ENCODE measurements at places on chromosomes 7 and 10.

- DNase-seq: peak; percentile 8
Observed at GRCh38 chr10:13707156-13707881, 120.6 kb downstream of the PRPF18 start.

GRCh38 chr7:95295397-95295796 lies 28.9 kb downstream of the PON1 start:
- DNase-seq: no peak

GRCh38 chr10:6136215-6137201 lies 47.7 kb downstream of the RBM17 start:
- no peak for DNase-seq

- no peak for DNase-seq
Observed at GRCh38 chr10:112340601-112341000, 33.3 kb upstream of the ACSL5 start.

DNA sequence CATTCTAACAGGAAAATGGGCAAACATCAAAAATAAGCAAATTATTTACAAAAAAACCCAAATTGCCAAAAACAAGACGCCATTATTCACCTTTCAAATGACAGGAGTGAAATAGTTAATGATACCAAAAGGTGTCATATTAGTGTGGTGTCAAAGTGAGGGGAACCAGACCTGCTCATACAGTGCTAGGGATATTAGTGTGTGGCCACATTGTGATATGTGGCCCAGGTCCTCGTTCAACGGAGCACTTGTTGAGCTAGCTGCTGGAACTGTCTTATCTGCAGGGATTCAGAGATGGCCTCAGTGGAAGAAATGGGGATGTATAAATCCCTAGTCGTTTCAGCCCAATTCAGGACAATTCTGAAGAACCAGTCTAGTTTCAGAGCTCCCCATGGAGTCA lies 41.2 kb downstream of the GPR85 start:
- DNase-seq: no peak

DNA sequence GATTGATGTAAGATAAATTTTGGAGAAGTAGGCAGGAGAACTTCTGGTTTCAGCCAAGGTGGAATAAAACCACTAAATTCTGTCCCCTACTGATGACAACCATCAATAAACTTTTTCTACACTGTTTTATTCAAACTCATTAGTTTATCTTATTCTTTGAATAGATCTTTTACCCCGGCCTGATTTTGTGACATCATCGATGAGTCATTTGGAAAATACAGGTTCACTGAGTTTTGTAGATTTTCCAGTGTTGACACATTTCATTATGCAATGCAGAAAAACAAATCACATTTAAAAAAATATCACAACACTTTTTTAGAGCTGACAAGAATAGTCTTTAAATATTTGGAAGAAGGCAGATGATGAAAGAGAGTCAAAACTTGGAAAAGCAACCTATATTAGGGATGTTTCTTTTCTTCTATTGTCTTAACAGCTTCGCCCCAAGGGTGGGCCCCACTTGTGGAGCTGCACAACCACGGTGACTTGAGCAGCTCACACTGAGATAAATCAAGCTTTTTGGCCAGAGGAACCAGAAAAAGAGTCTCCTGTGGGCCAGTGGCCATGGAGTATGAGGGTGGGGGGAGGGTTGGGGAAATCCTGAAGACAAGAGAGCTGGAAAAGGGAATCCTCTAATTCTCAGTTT lies 112.8 kb downstream of the PTEN start:
- DNase-seq: no peak

GRCh38 chr10:5511231-5511884 lies 12.0 kb upstream of the CALML5 start:
- DNase-seq: no peak

DNA sequence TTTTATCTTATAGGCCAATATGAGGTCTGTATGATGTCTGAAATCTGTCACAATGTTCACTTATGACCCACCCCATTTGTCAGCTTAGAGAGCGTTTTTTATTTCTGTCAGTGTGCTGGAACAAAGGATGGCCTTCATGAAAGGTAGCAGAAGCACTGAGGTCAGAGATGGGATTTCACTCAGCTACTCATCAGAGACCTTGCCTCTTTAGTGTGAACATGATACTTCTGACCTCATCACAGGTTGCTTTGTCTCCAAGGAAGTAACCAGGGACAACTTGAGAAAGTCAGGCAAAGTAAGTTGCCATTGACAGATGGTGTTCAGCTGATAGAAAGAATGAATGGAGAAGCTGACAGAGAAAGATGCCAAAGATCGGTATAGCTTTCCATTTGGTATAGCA lies 16.3 kb downstream of the YAE1 start:
- DNase-seq: no peak

DNA sequence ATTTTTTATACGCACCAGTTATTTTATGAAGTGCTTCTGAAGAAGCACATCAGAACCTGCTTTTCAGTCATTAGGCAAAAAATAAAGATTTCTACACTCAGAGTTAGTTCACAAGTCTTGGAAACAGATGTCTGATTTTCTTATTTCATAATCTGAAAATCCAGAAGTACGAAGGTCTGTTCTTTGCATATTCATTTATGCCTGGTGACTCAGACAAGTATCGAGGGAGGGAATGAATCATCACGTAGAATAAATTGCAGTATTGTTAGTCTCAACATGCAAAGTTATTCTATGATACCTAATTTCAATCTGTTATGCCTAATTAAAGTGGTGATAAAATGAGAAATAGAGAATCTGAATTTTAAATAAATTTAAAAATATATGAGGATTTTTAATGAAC lies 113.6 kb upstream of the SEM1 start:
- DNase-seq: no peak

- DNase-seq: no peak
Observed at GRCh38 chr7:44743750-44744149, 4.9 kb upstream of the ZMIZ2 start.
